Cardiac septum (tissue), 1 donor: ENCODE measurements at places on chromosomes 16 and 17. TPM values are rescaled to one million over a fixed set of nuclear protein-coding genes. Genes with fewer than 3 reads are reported as not detected.

SYNGR3 gene
- total RNA-seq = 1.8 TPM

SARM1 gene
- 10.4 TPM for total RNA-seq

TAT gene
- total RNA-seq = not detected

RASL10B gene
- total RNA-seq = 22.0 TPM

CCL23 gene
- not detected for total RNA-seq

HOXB4 gene
- total RNA-seq = 1.6 TPM

WNK4 gene
- not detected for total RNA-seq

CDK5R1 gene
- total RNA-seq = 1.5 TPM

KRT9 gene
- not detected for total RNA-seq

BPTF gene
- total RNA-seq = 72.9 TPM

SEZ6L2 gene
- total RNA-seq = 1.2 TPM

SHBG gene
- 0.62 TPM for total RNA-seq

PRDM7 gene
- not detected for total RNA-seq

CRHR1 gene
- not detected for total RNA-seq

KRT24 gene
- total RNA-seq = not detected

TPSG1 gene
- total RNA-seq = not detected

CCDC144A gene
- total RNA-seq = 0.22 TPM

RGS9 gene
- 0.38 TPM for total RNA-seq

B9D1 gene
- total RNA-seq = 9.7 TPM

TBX6 gene
- total RNA-seq = 0.57 TPM

COX10 gene
- 43.3 TPM for total RNA-seq

ENPP7 gene
- total RNA-seq = not detected

VKORC1 gene
- 42.1 TPM for total RNA-seq

PPL gene
- total RNA-seq = 5.6 TPM

KCNAB3 gene
- 0.43 TPM for total RNA-seq

TEX19 gene
- not detected for total RNA-seq

PRRT2 gene
- 2.1 TPM for total RNA-seq

TBC1D3D gene
- total RNA-seq = 0.35 TPM
